ENCODE measurements at places on chromosomes 4 and X.
A peak's percentile ranks its signal among the peaks of the same experiment; 100 is the strongest.

GRCh38 chrX:118474586-118474985 is 21.0 kb upstream of the DOCK11 start:
- peak; percentile 10 for DNase-seq

GRCh38 chr4:1516881-1517480 is 110.7 kb upstream of the NKX1-1 start:
- DNase-seq = no peak

- no peak for DNase-seq
Observed at GRCh38 chr4:186146458-186146857, 42.0 kb downstream of the FAM149A start.

- no peak for DNase-seq
Observed at GRCh38 chr4:53963336-53963735, 101.1 kb downstream of the CHIC2 start.

GRCh38 chrX:36116222-36116621 is 196.7 kb downstream of the CFAP47 start:
- DNase-seq = no peak

- no peak for DNase-seq
Observed at GRCh38 chr4:70868778-70869177, 29.1 kb upstream of the GRSF1 start.

DNA sequence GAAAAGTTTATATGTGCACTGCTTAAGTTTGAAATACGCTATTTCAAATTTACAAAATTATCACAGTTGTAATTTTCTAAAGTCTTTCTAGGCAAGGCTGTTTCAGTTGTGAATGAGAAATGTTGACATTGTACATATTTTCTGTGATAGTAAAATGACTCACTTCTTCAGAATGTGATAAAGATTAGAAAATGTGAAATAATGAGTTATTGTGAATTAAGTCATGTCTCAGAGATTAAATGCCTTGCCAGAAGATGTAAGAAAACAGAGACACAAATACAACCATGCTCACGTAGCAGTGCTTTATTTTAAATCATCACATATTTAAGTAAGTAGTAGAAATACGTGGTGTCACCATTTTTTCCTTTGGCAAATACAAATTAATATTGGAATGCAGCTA is 768 bp downstream of the CLCN4 start:
- peak; percentile 53 for DNase-seq

- DNase-seq = peak; percentile 39
Observed at GRCh38 chr4:149790172-149790907, 25.3 kb downstream of the IQCM start.

DNA sequence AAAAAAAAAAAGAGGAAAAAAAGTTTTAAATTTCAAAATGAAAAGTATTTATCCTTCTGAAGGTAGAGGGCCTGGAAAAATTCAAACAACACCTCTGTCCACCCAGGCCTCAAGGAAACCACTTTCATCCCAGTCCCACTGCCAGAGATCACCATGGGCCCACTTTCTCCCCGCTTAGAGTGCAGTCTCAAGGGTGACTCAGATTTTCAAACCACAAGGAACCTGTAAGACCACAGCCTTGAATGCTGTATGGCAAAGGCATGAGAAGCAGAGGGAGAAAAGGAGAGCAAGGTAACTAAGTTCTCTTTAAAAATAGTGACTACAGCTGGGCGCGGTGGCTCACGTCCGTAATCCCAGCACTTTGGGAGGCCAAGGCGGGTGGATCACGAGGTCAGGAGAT is 87.9 kb upstream of the PACRGL start:
- peak; percentile 25 for DNase-seq

DNA sequence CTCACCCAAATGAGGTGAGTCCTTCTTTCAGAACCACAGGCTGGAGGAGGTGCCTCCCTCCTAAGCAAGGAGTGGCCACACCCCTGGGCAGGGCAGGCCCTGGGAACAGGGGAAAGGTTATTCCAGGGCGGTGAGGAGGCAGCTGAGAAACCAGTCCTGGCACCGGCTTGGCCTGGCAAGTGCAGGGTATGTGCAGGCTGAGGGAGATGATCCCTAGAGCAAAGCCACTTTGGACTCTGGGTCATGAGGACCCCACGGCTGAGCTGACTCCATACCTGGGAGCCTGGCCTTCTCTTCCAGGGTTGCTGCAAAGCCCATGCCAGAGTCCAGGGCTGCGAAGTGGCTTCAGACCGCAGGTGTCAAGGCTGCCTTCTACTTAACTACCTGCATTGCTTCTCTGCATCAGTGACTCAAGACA is 49.5 kb upstream of the HELT start:
- no peak for DNase-seq
